ENCODE measurements at places on chromosomes 12 and 14.
A peak's percentile ranks its signal among the peaks of the same experiment; 100 is the strongest.

DNA sequence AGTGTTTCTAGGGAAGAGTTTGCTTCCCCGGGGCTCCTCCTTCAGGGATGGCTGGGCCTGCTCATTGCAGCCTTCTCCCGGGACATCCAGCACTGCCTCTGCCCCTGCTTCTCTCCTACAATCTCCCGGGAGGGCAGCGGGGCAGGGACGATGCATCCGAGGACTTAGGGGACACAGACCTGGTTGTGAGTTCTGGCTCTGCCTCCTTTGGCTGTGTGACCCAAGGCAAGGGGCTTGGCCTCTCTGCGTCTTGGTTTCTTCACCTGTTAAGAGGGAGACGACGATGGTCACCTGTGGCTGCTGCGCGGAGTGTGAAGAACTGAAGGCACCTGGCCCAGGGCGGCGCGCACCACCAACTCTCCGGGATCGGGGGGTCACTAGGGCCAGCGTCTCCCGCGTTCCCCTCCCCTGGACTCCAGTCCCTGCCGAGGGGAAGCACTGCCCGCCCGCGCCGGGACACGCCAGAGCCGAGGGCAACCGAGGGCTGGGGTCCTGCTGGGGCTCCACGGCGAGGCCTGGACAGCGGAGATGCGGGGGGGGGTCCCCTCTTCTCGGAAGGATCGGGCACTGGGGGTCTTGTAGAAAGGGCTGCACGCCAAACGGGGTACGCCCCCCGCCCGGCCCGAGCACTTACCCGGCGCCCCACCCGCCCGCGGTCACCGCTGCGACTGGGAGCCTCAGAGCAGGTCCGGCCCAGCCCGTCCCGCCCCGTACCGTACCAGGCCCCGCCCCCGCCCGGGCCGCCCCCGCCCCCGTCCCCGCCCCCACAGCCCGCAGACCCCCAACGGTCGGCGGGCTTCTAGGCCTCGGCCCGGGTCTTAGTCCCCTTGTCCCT is at the start of gene HVCN1:
HVCN1 (minus strand) TSS at position 670 of the 835 bp plus-strand sequence. CDS start 5,870 bp downstream, outside the sequence.
- DNase-seq, result peak; percentile 67

GRCh38 chr14:57352396-57353170 is 37.8 kb upstream of the NAA30 start:
- no peak for DNase-seq

- DNase-seq, result no peak
Measured at GRCh38 chr14:48384821-48385220, 709.4 kb upstream of the MDGA2 start.

DNA sequence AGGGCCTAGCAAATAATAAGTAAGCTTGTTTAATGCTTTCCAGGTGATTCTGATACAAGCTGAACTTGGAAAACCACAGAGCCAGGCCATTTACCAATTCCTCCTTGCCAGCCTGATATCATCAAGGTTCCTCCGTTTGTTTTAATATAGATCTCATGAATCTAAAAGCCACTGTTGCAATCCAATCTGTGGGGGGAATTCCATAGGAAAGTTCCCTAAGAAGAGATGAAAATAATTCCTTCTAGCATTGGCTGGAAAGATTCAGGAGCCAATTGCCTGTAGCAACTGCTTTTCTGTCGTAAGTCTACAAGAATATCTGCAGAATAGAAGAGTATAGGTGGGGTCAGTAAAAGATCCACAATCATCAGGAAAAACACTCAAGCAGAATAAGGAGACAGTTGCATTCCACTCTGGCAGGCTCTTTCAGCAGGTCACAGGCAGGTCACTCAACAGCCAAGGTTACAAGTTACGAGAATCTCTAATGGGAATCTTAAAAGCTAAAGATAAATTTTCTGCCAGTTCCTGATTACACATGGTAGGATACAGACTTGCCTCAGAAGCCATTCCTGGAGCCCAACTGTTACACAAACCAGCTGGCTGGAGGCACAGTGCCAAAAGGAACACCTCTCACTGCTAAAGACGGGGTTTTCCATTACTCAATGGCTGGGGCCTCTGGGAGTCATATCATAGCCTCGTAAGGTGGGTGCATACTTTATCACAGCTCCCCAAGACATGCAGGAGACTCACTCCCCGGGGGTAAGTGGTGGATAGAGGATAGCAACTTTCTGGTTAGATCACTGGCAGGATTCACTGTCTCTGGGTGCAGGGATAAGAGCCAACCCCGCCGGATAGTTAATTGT is 43.6 kb downstream of the FGD6 start:
- peak; percentile 37 for DNase-seq

DNA sequence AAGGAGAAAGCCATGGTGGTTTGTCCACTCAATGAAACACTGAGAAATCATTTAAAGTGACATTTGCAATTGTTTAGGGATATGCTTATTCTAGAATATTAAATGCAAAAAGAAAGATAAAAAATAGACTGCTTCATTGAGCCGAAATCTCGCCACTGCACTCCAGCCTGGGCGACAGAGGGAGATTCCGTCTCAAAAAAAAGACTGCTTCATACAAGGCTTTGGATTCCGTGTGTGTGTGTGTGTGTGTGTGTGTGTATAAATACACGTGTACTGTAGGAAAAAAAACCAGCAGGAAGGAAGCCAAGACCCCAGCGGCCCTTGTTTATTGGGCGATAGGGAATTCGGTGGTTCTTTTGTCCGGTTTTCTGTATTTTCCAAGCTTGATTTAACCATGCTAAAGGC is 3.2 kb upstream of the ZNF839 start:
- DNase-seq, result no peak

- DNase-seq, result no peak
Measured at GRCh38 chr12:93913845-93914244, 234.5 kb upstream of the PLXNC1 start.

GRCh38 chr12:96257550-96258103 is 63.5 kb downstream of the ELK3 start:
- no peak for DNase-seq

DNA sequence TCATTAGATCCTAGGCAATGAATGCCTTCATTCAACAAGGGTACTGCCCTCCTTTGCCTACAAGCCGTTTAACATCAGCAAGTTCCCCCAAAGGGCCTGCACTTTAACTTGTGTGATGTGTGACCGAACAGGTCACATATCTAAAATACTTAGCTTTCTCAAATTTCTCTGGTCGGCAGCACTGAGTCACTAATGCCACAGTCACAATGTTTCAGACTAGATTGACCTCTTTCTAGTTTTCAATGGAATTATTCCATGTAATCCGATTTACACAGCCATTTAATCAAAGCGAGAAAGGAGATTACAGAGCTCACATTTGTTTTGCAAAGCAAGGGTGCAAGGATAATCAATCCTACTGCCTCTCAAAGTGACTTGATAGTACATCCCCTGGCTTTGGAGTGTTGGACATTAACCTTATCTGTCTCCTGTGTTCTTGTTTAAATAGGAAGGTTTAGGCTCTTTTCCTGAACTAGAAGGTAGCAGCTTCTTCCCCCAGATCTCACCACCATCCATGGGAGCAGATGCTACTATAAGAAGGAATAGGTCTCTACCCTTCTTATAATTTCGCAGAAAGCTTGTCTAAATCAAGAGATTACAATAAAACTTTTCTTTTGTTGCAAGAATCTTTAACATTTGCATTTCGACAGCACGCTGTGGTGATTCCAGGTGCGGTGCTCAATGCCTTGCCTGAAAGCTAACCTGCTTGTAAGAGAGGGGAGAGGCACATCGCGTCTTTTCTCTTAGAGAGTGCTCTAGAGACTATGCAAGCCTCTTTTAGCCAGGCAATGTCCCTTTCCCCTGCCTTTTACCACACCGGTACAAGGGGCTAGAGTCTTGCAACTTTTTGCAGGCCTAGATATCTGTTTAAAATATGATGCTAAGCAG is 1.8 kb downstream of the KITLG start:
- DNase-seq, result peak; percentile 11

DNA sequence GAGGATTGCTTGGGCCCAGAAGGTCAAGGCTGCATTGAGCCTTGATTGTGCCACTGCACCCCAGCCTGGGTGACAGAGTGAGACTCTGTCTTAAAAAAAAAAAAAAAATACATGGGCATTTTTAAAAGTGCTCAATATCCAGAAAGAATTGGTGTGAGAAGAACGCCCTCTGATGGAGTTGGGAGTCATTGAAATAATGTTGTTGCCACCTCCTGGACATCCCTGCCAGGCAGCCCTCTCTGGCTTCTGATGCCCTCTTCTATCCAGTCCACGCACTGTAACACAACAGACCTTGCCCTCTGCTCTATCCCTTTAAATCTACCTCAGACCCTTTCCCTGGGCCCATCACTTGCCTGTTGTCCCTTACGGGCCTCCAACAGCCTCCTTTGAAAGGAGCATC is 4.9 kb downstream of the PTGDR start:
- DNase-seq, result peak; percentile 54

- DNase-seq, result no peak
Measured at GRCh38 chr14:93964281-93964680, 12.1 kb downstream of the ASB2 start.

- no peak for DNase-seq
Measured at GRCh38 chr12:93601591-93601990, 29.1 kb downstream of the SOCS2 start.

DNA sequence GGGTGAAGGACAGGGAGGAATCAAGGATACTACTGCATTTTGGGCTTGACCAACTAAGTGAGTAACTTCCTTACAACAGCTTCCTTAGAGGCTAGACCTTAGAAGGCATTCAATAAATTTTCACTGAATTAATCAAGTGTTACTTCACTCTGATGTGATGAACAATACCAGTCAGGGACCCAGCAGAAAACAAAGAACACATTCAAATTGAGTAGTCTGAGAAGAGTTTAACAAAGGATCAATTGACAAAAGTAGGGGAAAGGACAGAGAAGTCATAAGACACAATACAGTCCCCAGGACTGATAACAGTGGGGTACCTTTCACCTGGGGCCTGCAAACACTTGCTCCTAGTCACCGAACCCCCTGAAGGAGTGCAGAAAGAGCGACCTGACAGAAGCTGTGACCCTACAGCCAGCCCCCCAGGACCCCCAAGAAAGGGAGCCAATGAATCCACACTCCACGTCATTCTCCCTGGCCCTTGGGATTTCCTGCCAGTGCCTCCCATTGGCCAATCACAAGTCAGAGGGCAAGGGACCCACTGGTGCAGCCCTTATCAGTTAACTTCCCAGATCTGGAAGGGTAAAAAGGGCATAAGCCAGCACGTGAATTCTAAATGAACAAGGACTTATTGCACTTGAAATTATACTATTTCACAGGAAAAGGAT is 6.9 kb downstream of the ANAPC5 start:
- no peak for DNase-seq

GRCh38 chr12:12007001-12007712 is 63.6 kb upstream of the BCL2L14 start:
- no peak for DNase-seq

- peak; percentile 17 for DNase-seq
Measured at GRCh38 chr12:59834659-59835474, 239.0 kb downstream of the SLC16A7 start.

- no peak for DNase-seq
Measured at GRCh38 chr12:106289196-106289681, 13.3 kb upstream of the TCP11L2 start.

DNA sequence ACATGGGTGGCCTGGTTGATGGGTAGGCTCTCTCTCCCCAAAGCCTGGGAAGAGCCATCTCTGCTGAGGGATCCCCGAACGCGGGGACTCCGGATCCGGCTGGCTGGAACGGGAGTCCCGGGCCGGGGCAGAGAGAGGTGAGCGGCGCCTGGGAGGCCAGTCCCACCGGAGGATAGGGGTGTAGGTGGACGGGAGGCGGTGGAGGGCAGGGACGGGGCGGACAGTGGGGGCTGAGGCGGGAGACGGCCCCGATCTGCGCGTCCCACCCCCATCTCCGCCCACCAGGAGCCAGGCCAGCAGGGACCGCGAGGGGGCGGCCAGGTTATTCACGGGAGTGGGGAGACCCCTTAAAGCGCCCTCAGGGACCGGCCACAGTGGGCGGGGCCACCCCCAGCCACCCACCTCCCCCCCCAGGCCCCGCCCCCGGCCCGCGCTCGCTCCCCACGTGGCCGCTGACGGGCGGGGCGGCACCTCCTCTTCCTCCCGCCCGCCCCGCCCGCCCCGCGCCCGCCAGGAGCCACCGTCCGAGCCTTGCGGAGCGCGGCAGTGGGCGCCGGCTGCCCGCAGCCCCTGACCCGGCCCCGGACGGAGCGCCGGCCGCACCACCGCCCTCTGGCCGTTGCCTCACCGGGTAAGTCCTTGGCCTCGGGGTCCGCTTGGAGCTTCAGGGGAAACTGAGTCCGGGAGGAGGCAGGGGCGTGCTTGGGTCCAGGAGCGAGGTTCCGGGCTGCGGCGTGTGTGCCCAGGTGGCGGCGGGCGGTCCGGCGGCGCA is at the start of gene INF2:
INF2 (plus strand) TSS at position 510 of the 772 bp plus-strand sequence. CDS start 11,748 bp downstream, outside the sequence.
- DNase-seq, result peak; percentile 90

GRCh38 chr14:65222440-65222858 is 120.1 kb upstream of the MAX start:
- peak; percentile 74 for DNase-seq

- peak; percentile 75 for DNase-seq
Measured at GRCh38 chr12:105882404-105882803, 256.4 kb downstream of the NUAK1 start.

DNA sequence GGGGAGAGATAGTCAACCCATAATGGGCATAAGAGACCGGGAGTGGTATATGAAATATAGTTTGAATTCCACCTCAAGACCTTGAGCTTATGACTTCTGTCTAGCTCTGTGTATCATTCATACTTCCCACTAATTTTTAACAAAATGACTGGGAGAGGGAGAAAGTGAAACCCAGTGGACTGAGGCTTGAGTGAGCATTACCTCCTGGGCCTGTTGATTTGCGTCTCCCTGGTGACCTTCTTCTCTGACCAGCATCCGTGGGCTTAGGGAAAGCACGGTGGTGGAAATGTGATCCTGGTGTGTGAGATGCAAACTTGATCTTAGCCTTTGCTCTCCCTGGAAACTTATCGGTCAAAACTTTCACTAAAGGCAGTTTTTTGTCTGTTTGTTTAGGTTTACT is 207.9 kb upstream of the BCL2L14 start:
- peak; percentile 80 for DNase-seq

- DNase-seq, result peak; percentile 71
Measured at GRCh38 chr12:98698603-98699463, 53.7 kb downstream of the APAF1 start.

DNA sequence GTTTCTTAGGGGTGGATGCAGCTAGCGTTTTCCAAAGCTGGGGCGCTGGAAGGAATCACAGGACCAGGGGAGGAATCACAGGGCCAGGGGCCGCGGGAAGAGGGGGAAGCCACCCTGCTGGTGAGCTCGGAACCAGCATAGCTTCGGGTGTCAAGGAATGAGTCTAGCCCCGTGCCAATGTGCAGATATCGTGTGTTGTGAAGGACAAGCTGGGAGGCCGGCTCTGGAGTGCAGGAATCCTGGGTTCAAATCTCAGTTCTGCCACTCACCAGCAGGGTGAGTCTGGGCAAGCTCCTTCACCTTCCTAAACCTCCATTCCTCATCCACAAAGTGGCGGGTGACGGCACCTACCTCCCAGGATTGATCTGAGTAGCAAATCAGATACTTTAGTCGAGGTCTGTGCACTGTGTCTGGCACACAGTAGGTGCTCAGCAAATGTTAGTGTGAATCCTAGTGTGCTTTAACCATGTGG is 53.6 kb upstream of the RIN3 start:
- DNase-seq, result no peak

- DNase-seq, result no peak
Measured at GRCh38 chr14:52738409-52738808, 8.4 kb downstream of the STYX start.

- DNase-seq, result no peak
Measured at GRCh38 chr14:104315169-104315568, 176.8 kb downstream of the KIF26A start.

GRCh38 chr12:51886021-51886710 is 1.7 kb upstream of the ANKRD33 start:
- DNase-seq, result peak; percentile 98

GRCh38 chr12:62705846-62706245 is 229.1 kb downstream of the PPM1H start:
- DNase-seq, result no peak

Measured in AG08395 (cell line).